Dermis lymphatic vessel endothelial cell (primary cell): ENCODE measurements at places on chromosomes 1 and 21. TPM values are rescaled to one million over a fixed set of nuclear protein-coding genes. Genes with fewer than 3 reads are reported as not detected.

The RXRG gene
- not detected in 2 replicates for total RNA-seq

The RGS21 gene
- not detected in 2 replicates for total RNA-seq

The CCDC185 gene
- total RNA-seq: not detected in 2 replicates

The NGF gene
- total RNA-seq: 0.34 and 0.43 TPM in 2 replicates

The PRELP gene
- under 0.01 TPM in 1 of 2 replicates, not detected in the other for total RNA-seq

The ATP5PO gene
- 157 and 164 TPM in 2 replicates for total RNA-seq

The TRAF5 gene
- total RNA-seq: 7.2 and 13.5 TPM in 2 replicates
